ENCODE measurements at places on chromosomes 3 and 15.

DNA sequence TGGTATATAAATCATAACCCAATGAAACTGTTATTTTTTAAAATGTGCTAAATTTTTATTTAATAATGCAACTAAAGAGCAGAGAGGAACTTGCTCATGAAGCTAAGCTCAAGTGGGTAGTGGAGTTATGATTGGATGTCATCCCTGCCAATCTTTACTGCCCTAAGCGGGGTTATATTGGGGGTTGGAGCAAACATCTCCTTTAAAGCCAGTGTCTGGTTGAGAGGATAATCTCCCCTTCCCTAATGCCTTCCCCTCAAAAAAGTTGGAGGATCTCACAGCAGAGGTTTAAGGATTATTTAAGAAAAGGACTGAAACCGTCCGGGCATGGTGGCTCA, 32.1 kb upstream of the CLASP2 start:
- no peak for DNase-seq

DNA sequence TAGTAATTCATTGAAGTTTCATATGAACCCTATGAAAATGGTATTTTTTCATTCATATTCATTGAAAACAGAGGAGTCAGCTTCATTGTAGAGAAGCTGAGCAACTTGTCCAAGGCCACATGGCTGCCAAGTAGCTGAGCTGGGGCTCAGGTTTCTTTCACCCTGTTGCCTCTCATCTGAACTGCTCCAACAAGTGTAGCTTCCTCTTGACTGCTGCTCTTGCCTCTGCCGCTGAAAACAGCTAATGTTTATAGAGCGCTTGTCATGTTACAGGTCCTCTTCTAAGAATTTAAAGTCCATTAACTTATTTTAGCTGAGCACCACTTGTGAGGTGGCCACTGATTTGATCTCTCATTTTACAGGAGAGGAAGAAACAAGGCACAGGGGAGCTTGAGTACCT, 81.1 kb downstream of the PDCD6IP start:
- no peak for DNase-seq

GRCh38 chr15:58190419-58190818, 52.2 kb downstream of the AQP9 start:
- DNase-seq = no peak

- no peak for DNase-seq
Observed at GRCh38 chr15:52066842-52067544, 45.6 kb downstream of the BCL2L10 start.

GRCh38 chr3:137105277-137105977, 147.6 kb downstream of the IL20RB start:
- peak; percentile 80 for DNase-seq

- DNase-seq = no peak
Observed at GRCh38 chr3:53134631-53135232, 4.5 kb upstream of the RFT1 start.

- no peak for DNase-seq
Observed at GRCh38 chr3:65083240-65083639, 395.4 kb upstream of the ADAMTS9 start.

- no peak for DNase-seq
Observed at GRCh38 chr3:157700405-157700804, 197.2 kb upstream of the VEPH1 start.

GRCh38 chr15:101652786-101653430, 727 bp upstream of the TM2D3 start:
- no peak for DNase-seq

DNA sequence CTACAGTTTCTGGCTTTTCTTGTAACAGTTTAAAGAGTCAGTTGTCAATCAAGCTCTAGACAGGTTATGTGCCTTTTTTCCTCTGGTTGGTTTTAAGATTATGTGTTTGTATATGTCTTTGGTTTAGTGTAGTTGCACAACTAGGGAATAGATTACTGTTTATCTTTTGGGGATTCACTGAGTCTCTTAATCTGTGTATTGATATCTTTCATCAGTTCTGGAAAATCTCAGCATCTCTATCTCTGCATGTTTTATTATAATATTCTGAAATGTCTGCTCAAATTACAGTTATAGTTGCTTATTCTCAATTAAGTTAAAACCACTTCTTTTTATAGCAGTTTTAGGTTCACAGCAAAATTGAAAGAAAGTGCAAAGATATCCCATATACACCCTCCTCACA, 14.3 kb downstream of the DUT start:
- DNase-seq = no peak

DNA sequence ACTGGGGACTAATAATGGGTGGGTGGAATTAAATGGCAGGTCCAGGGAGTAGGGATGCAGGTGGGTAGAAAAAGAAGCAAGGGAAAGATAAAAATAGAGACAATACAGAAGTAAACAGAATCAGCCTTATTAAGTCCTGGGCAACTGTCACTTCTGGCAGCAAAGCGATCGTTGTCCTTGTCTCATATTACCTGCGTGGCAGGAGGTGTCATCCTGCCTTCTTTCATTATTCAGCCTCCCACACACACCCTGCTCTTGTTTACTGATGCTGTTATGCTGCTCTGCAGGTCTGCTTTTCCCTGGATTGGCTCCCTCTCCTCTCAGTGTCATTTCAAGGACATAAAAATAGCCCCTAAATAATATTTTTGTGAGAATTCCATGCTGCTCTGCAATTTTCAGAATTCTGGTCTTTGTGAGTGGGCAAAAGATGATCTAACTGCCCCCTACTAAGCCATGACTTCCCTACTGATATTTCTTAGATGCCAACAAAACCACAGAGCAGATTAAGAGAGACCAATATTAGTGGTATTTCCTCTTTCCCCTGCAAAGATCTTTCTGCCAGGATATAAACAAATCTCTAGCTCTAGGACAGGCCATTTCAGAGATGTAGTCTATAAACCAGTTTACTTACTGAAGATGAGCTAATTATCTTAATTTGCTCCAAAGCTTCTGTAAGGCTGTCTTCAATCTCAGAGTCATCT, 8.5 kb downstream of the VEPH1 start:
- no peak for DNase-seq

GRCh38 chr3:28780480-28780879, 431.9 kb upstream of the AZI2 start:
- no peak for DNase-seq

- DNase-seq = no peak
Observed at GRCh38 chr15:60681353-60681752, 202.4 kb upstream of the ICE2 start.

DNA sequence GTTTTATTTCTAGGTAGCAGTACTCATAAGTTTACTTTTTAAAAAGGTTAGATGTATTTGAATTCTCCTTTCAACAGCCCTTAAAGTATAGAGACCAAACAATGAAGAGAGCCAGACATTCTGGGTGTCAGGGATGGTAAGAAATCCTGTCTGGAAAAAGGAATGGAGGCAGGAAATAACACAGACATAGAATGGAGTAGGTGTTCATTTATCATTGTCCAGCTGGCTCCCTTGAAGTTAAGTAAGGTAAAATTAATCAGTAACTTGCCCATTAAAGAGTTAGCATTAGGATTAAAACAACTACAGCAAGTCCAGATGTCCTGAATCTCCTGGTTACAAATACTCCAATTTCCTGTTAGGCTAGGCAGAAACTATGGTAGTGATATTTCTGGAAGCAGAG, 13.5 kb upstream of the SUCNR1 start:
- no peak for DNase-seq

- DNase-seq = no peak
Observed at GRCh38 chr15:66290518-66290917, 2.9 kb upstream of the DIS3L start.

DNA sequence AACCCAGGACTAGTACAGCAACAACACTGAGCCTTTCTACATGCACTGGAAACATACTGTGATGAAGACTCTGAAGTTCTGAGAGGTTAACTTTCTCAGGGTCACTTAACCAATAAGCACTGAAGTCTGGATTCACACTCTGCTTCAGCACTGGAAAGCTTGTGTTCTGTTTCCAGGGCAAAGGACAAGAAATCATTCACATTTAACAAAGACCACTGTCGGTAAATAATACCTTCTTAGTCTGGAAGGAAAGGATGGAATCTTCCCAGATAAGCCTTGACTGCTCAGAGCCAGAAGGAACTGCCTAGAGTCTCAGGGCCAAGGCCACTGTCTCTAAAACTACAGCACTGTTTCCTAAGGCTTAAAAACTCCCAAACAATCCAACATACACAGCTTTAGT, 4.3 kb upstream of the GLYCTK start:
- no peak for DNase-seq

- no peak for DNase-seq
Observed at GRCh38 chr3:46693892-46694226, 380 bp upstream of the ALS2CL start.

GRCh38 chr3:127718916-127719290, 46.2 kb downstream of the ABTB1 start:
- no peak for DNase-seq

- no peak for DNase-seq
Observed at GRCh38 chr3:169563775-169564059, 99.8 kb downstream of the MECOM start.

- no peak for DNase-seq
Observed at GRCh38 chr3:160279657-160280056, 54.4 kb downstream of the C3orf80 start.

GRCh38 chr3:134074790-134075567, 45.3 kb upstream of the SLCO2A1 start:
- DNase-seq = no peak

- no peak for DNase-seq
Observed at GRCh38 chr3:111720681-111721380, 125.7 kb upstream of the ZBED2 start.

- no peak for DNase-seq
Observed at GRCh38 chr3:178810181-178810580, 261.4 kb downstream of the ZMAT3 start.

DNA sequence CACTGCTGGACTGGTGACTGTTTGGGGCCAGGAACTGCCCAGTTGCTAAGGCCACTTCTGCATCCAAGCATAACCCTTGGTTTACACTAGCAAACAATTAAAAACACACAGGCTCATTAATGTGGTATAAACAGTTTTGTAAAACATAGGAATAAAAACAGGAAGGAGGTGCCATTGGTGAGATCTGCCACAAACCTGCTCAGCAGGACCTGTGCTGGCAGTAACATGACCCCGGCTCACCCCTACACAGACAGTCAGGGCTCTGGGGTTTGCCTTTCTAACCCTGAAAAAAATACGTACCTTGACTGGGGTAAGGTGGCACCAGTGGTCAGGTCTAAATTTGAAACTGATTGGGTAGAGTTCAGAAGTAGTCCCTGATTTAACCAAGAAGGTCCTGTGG, 76.2 kb downstream of the ATP1B3 start:
- DNase-seq = no peak

DNA sequence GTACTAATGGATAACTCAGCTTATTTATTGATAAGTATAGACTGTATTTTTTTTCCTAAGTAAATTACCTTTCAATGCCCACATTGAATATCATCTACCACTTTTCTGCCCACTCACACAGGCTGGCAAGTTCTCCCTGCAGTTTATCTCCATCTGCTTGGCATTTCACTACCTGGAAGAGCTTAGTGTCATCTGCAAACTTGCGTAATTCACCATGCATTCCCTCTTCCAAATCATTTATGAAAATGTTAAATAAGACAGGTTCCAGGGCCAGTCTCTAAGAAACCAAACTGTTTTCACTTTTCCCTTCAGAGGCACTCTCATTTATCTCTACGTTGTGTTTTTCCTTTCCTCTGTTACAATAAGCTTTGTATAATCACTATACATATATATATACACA, 1076.6 kb downstream of the IGSF11 start:
- no peak for DNase-seq

DNA sequence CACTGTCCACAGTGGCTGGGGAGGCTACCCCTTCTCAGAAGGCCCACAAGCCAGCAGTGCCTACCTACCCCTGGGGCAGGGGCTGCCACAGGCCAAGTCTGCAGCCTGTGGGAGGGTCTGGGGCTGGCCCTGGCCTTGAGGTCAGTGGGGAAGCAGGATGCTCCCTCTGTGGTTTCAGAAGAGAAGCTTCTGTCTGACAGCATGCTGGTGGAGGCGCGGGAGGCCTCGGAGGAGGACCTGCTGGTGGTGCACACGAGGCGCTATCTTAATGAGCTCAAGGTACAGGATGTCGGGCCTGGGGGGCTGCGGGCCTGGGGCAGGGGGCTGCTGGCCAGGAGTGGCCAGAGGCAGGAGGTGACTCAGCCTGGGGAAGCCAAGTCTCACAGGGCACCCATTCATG, 3.2 kb downstream of the HDAC11 start:
- DNase-seq = no peak

DNA sequence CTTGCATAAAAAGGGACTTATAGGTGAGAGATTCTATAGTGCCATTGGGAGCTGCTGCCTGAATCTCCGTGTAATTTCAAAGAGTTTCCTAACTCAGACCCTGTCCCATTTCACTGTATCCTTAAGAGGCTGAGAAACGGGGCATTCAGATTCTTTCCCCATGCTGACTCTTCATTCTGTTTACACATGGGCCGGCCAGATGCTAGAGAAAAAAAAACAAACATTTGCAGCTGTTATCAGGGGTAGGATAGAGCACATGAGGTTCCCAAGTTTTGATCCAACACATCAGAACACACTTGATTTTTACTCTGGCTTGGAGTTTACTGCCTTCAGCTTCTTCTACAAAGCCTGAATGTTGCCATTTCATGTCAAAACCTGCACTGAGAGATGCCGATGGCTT, 215.9 kb upstream of the TPRG1 start:
- DNase-seq = no peak

GRCh38 chr3:177124882-177125281, 72.4 kb downstream of the TBL1XR1 start:
- DNase-seq = no peak

DNA sequence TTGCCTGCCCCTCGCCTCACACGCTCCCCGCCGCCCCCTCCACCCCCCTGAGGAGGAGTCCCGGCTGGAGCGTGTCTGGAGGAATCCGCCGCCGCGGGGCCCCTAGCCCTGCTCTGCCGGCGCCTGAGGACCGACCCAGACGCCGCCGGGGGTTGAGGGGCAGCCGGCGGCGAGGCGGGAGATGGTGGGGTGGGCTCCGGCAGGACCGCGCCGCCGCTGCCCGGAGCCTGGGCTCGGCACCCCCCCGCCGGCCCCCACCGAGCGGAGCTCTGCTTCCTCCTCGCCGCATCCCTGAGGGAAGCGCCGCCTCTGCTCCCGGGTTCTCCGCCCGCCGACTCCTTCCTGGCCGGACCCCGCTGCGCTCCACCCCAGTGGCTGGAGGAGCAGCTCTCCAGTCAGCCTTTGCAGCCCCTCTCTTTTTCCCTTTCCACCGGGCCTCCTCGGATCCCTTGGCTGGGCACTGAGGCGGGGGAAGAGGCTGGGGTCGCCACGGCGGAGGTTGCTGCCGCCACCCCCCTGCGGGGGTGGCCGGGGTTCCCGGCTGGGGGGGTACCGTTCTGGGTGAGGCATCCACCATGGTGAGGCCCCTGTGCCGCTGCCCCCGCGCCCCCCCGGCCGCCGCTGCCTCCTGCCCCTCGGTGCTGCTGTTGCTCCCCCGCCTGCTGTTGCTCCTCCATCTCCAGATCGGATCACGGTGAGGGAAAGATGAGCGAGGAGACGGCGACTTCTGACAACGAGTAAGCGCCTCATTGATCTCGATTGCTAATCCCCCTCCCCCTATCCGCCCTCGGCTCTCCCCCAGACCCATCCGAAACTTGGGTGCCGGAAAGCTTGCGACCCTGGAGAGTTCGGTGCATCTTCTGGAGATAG, at the start of gene SPRED1:
Gene SPRED1 (plus strand): TSS at position 356 of the 870 bp plus-strand sequence. CDS start 350 bp downstream, at position 706.
- DNase-seq = no peak

GRCh38 chr3:34534013-34534412, 735.6 kb downstream of the PDCD6IP start:
- peak; percentile 33 for DNase-seq
